Activated T-helper 1 cell treated with anti-CD3 and anti-CD28 coated beads, Interleukin-2, amount 50 U/mL, for 16 hours (primary cell): ENCODE measurements at places on chromosomes 3 and 15.

DNA sequence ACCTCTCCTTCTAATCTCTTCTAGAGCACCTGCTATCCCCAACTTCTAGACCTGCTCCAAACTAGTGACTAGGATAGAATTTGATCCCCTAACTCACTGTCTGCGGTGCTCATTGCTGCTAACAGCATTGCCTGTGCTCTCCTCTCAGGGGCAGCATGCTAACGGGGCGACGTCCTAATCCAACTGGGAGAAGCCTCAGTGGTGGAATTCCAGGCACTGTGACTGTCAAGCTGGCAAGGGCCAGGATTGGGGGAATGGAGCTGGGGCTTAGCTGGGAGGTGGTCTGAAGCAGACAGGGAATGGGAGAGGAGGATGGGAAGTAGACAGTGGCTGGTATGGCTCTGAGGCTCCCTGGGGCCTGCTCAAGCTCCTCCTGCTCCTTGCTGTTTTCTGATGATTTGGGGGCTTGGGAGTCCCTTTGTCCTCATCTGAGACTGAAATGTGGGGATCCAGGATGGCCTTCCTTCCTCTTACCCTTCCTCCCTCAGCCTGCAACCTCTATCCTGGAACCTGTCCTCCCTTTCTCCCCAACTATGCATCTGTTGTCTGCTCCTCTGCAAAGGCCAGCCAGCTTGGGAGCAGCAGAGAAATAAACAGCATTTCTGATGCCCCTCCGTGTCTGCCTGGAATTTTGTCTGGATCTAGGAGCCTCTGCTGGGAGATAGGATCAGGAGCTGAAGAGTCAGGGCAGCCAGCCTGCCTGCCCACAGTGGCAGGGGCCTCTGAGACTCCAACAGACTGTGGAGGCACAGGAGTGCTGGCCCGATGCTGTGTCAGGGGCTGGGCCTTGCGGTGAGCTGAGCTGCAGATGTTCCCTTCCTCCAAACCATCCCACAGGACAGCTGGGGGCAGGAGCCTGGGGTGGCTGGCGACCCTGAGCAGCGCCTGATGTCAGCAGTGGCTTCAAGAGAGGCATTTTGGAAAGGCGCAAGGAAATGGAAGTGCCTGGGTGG lies 3.0 kb downstream of the ISLR start:
- no peak for DNase-seq

- DNase-seq, result no peak
These were observed 105.5 kb upstream of the IL12A start for GRCh38 chr3:159882790-159883779.

DNA sequence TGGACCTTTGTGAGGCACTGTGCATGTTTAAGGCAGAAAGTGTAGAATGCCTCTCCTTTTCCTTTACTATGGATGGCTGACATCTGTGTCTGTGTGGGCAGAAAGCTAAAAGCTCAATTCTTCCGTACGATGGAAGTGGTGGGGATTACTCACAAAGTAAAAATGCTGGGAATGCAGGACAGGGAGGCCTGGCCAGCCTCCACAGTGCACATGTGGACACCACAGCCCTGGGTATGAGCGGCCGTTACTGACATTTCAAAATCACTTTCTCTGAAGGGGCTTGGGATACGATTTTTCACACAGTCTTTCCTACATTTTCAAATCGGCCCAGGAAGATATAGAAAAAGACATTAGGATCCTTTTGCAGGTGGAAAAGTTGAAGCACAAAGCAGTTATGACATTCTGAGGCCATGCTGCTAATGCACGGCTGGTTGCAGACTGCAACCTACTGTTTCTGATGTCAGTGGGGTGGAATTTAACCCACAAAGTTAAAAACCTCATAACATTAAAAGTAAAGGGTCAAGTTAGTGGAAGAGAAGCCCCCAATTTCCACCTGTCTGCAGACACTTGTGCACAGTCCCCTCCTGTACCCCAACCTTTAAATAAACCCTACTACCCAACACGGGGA lies 27.9 kb downstream of the EHD4 start:
- no peak for DNase-seq

GRCh38 chr15:66067687-66068086 lies 185.9 kb downstream of the MEGF11 start:
- DNase-seq, result no peak

- DNase-seq, result no peak
These were observed 37.5 kb downstream of the SNAPC5 start for GRCh38 chr15:66459818-66460615.

- DNase-seq, result no peak
These were observed 293.3 kb downstream of the MEX3B start for GRCh38 chr15:81752546-81752942.

GRCh38 chr3:45414823-45415222 lies 26.4 kb downstream of the LARS2 start:
- no peak for DNase-seq

DNA sequence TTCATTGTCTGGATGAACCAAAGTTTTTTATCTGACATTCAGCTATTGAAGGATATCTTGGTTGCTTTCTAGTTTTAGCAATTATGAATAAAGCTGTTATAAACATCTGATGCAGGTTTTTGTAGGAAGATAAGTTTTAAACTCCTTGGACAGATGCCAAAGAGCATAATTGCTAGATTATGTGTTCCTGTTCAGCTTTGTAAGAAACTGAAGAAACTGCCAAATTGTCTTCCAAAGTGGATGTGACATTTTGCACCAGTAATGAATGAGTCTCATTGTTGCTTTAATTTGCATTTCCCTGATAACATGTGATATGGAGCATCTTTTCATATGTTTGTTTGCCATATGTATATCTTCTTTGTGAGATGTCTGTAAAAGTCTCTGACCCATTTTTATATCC lies 239.9 kb upstream of the TTC14 start:
- no peak for DNase-seq

DNA sequence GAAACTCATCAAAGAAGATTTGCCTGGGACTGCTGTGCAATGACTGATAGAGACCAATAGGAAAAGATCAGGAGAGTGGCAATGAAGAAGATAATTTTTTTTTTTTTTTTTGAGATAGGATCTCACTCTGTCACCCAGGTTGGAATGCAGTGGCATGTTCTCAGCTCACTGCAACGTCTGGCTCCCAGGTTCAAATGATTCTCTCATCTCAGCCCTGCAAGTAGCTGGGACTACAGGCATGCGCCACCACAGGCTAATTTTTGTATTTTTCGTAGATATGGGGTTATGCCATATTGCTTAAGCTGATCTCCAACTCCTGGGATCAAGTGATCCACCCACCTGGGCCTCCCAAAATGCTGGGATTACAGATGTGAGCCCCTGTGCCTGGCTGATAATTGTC lies 116.9 kb upstream of the CCNL1 start:
- DNase-seq, result no peak

- no peak for DNase-seq
These were observed 127.5 kb downstream of the RPLP1 start for GRCh38 chr15:69579950-69580618.

DNA sequence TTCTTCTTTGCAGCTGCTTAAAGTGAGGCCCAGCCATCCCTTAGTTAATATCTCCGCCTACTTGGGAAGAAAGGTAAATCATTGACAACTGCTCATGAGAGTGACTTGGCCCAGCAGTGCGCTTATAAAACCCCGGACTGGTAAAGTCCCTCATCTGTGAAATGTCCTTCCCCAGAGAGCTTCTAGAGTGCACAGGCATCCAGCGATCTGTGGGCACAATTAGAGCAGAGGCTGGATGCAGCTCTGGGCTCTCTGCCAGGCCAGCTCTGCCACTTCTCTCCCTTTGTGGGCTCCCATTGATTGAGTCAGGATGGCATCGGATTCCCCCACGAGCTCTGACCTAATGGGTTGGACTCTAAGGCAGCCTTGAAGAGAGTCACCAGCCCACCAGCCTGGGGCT lies 219.0 kb upstream of the LINGO1 start:
- no peak for DNase-seq

DNA sequence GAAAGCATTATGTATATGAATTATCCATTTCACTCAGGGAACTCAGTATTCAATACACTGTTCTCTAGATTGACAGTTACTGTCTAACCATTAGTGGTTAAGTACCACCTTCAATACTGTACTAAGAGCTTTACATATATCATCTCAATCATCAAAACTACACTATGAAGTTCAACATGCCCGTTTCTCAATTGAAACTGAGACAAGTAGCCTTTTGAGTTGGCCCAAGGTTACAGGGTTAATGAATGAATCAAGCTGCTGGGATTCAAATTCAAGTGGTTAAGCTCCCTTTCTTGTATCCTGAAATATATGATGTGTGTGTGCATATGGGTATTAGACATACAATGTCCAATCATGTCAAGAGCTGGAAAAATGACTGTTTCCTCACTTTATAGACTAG lies 5.8 kb downstream of the TASOR start:
- DNase-seq, result no peak
